ENCODE measurements at places on chromosomes 6 and 20.
A peak's percentile ranks its signal among the peaks of the same experiment; 100 is the strongest.

DNA sequence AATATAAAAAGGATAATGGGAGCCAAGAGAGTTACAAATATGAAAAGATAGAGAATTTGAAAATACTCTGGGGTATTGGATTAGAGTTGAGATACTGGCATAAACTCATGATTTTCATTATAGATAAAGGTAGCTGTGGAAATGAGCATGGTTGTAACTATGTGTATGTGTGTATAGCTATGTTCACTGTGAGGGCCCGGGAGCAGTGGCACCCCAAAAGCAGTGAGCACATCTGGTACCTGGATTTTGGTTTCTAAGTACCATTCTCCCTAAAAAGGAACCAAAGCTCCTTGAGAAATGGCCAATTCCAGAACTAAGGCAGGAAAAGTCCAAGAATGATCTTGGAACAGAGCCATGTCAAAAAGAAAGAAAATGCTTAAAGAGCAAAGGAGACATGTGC lies 202.4 kb upstream of the QKI start:
- DNase-seq, result no peak

GRCh38 chr6:99252421-99252820 lies 97.1 kb downstream of the FAXC start:
- no peak for DNase-seq

- no peak for DNase-seq
These were observed 191.8 kb downstream of the TMEM200A start for GRCh38 chr6:130557481-130558112.

DNA sequence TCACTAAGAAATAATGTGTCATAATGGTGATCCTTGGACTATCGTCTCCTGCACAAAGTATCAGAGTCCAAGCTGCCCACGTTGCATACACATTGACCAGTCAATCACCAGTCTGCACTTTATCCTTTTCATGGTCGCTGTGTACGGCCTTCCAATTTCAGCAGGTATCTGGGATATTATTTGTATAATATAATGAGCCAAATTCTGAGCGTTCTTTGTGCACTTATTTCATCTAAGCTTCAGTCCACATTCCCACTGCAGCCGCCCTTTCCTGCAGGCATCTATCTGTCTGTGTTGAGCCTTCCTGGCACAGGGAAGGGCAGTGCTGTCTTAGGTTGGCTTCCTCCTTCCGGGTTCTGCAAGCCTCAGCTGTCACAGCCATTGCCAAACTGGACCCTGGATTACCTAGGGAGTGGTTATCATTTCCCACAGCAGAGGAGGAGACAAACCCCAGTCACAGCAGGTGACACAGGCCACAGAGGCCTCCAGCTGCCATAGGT lies 174.3 kb downstream of the TTLL2 start:
- no peak for DNase-seq

- DNase-seq, result peak; percentile 22
These were observed 37.1 kb upstream of the B4GALT5 start for GRCh38 chr20:49750611-49751396.

- peak; percentile 27 for DNase-seq
These were observed 72.9 kb downstream of the PSMB1 start for GRCh38 chr6:170480050-170480692.

DNA sequence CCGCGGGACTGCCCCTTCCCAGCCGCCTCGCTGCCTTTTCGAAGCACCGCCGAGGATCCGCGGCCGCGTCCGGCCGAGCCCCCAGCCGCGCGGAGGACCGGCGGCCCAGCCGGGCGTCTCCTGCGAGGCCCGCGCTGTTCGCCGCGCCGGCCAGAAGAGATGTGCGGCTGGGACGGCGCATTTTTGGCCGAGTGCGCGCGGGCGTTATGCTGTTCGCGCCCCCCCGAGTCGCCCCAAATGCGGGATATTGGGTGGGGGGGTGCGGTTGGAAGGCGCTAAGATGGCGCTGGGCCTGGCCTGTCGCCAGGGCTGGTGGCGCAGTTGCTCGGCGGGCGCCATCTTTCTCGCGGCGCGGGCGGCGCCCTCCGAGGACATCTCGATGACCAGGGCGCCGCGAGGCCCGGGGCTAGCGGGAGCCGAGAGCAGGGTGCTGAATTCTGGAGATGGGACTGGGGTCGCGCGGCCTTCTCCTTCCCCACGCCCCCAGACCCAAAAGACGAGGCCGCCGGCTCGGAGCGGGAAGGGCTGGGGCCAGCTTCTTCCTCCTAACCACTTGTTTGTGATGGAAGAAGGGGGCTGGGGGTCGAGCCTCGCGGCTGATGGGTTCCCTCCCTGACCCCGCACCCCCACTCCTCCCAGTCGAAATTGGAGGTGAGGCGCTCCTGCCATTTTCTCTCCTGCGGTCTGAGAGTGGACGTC lies 1.5 kb downstream of the BICRAL start:
- peak; percentile 72 for DNase-seq

DNA sequence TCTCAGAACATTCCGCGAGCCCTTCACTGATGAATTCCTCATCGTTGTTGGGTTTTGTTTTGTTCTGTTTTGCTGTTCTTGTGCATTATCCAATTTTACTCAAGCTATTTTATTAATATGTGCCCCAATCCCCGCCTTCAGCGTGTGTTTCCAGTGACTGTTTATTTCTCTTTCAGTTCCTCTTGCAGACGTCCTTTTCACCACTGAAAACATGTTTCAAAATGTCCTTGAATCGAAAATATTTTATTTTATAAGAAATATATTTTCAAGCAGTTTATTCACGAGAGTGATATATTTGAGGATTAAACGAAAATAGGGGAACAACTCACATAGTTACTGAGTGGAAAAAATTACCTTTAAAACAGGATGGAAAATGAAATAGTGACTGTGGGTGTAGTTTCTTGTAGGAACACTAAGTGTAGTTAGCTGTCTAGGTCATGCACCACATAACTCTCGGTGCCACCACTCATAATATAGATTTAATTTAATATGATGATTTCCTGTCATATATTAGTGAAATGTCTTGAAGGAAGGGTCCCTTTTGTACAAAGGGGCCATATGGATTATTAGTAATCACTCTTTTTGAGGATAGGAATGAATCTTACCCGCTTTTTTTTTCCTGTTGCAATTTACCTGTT lies 45.3 kb upstream of the HDDC2 start:
- no peak for DNase-seq

DNA sequence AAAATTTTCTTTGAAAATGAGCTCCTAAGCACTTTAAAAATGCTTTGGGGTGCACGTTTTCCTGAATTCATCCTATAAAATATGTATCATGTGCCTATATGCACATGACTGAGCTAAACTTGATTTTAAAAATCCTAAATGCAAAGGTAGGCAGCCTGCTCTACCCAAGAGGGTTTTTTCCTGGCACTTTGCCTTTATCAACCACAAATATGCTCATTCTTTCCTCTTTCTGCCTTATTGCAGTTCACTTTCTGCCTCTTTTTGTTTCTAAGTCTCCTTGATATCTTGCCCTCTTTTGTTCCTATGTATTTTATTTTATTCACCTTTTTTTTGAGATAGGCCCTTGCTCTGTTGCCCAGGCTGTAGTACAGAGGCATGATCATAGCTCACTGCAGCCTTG lies 229.3 kb downstream of the GRM1 start:
- DNase-seq, result no peak

DNA sequence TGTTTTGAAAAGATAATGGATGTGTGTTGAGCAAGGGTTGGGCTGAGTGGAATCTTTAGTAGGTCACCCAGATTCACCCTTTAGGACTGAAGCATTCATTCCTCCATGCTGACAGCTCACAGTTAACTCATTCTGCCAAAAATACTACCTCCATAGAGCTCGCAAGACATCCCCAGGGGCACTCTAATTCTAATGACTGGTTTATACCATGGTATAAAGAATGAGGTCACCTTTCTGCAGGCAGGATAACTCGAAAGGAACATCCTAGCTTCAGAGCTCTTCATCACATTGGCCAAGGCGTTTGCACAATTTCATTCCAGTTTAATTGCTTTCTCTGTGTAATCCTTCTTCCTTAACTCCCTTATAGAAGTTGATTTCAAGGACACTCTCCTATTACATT lies 1257.2 kb upstream of the EYS start:
- DNase-seq, result no peak

- DNase-seq, result peak; percentile 76
These were observed at the start of gene DNPH1 for GRCh38 chr6:43228951-43229802. Gene DNPH1, minus strand, starts transcription at chr6:43229481. Its CDS starts 25 bp downstream, at chr6:43229456.

- DNase-seq, result no peak
These were observed 10.3 kb downstream of the KIZ start for GRCh38 chr20:21136015-21136732.

DNA sequence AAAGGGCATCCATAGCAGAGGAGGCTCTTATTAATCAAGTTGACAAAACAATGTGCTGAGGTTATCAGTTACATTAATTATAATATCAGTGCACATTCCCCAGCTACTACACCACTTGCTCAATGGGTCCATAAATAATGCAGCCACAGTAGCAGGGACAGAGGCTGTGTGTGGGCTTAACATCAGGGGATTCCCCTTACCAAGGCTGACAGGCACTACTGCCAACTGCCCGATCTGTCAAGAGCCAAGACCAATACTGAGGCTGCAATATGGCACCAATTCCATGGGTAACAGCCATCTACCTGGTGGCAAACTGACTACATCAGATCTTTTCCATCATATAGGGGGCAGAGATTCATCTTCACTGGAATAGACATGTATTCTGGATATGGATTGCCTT lies 22.0 kb downstream of the CD164 start:
- no peak for DNase-seq

- DNase-seq, result no peak
These were observed 201.7 kb upstream of the RREB1 start for GRCh38 chr6:6905961-6906518.

DNA sequence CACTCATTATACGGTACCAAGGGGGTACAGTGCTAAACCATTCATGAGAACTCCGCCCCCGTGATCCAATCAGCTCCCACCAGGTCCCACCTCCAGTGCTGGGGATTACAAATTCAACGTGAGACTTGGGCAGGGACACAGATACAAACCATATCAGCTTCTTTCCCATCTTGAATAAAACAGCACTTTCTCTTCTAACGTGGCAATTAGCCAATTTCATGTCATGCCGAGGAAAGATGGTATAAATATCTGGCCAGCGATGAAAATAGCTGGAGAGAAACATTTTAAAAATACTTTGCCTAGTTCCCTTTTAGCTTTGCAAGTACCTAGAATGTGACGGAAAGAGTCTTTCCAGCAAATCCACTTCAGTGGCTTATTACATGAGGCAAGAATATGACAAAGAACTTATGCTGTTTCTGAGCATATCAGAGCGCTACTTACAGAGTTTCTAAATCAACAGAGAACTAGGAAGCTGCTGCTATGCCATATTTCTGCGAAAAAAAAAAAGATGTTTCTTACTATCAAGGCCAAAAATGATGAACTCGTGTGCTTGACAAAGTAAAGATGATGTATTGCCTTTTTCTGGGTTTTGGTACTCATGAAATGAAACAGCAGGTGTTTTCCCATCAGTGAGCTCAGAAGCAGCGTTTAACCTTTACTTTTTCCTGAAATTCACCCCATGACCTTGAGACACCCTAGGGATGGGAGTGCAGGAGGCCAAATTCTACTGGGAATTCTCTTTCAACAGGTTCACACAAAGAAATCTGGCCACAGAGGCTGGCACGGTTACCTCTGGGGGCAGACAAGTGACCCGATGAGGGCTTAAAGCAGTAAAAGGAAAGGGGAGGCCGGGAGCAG lies 37.9 kb downstream of the AGPAT4 start:
- no peak for DNase-seq

DNA sequence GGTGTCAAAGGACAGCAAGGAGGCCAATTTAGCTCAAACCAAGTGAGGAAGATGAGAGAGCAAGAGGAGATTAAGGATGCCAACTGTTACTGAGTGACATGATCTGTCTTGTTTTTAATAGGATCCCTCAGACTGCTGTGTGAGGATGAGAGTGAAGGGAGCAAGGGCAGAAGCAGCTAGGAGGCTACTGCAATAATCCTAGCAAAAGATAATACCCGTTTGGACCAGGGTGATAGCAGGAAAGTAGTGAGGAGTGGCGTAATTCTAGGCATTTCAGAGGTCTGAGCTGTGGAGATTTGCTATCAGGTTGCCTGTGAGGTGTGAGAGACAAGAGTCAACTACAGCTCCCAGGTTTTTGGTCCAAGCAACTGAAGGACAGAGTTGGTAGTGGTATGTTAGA lies 14.7 kb downstream of the UBE2V1 start:
- no peak for DNase-seq

DNA sequence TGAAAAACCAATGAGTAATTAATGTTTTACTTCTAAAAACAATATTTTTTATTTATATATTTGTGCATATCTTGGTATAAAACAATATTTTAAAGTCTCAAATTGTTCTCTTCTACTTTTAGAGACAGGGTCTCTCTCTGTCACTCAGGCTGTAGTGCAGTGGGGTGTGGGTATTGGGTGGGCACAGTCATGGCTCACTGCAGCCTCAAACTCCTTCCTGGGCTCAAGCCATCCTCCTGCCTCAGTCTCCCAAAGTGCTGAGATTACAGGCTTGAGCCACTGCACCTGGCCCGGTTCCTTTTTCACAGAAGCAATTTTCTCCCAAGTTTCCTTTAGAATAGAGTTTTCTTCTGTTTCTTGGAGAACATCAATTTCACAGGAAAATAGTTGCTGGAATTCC lies 102.8 kb downstream of the TMEM242 start:
- DNase-seq, result no peak

DNA sequence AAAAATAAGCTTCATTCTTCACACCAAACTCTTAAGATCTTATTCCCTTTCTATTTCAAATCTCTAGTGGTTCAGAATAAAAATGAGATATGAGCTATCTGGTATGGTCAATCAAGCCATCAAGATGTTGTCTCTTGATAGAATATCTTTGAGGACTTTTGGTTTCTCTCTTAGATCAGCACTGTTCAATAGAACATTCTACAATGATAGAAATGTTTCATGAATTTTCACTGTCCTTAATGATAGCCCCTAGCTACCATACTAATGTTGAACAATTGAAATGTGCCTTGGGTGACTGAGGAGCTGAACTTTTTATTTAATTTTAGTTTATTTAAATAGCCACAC lies 24.1 kb upstream of the HINT3 start:
- no peak for DNase-seq

- no peak for DNase-seq
These were observed 25.1 kb downstream of the PSMG4 start for GRCh38 chr6:3283641-3284435.

DNA sequence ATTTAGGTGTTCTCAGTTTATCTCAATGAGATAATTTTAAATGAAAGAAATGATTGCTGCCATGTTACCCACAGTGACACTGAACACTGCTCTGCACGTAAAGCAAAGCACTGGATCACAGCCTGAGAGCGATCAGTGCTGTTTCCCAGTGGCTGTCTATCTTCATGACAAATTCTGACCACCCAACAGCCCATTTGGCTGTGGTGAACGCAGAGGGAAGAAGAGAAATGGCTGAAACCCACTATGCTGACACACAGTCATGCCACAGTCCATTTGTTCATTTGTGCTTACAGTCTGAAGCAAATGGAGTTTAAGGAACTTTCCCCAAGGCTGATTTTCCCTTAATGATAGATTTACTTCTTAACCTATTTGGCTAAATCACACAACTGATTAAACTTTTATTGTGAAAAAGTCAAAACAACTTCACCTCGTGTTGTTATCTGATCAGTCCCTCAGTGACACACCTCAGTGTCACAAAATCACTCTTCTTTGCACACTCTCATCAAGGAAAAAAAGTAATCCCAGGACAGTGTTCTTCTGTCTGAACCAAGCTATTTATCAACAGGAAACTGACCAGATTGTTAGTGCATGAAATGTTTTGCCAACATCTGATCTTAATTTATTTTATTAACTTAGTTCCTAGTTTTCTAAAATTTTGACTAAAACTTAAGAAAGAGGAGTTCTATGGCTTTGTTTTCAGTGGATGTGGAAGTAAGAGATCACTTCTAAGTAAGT lies 225.1 kb downstream of the TBX18 start:
- no peak for DNase-seq
